ENCODE measurements at places on chromosomes 16 and 17. TPM values are rescaled to one million over a fixed set of nuclear protein-coding genes. Genes with fewer than 3 reads are reported as not detected.

DNA sequence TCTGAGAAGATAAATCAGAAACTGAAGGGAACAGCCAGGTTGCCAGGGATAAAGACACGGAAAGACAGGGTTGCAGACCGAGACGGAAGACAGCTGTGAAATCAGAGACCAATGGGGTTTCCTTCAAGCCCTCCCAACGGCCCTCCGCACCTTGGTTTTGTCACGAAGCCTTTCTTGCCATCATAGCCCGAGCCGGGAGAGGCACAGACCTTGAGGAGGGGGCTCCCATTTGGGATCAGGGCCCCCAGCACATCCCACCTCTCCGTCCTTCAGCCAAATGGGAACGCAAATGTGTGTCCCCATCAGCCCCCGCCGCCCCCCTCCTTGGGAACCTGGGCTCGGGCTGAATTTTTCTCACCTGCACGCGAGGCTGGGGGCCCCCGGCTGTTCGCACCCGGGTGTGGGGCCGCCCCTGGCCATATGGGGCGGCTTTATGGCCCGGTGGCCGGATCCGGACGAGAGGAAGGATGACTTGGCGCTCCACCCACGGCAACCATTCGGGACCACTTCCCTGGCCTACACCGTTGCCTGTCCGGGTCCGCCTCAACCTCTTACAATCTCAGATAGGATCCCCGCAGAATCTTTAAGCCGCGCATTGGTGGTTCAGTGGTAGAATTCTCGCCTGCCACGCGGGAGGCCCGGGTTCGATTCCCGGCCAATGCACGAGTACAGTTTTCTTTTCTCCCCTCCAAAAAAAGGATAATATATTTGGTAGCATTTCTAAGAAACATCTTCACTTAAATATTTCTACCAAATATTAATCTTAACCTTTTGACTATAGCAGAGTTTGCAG, 1.4 kb upstream of the HES7 start:
- DNase-seq: peak; percentile 90
- H3K27ac ChIP-seq: peak overlapping the region; percentile 35
- H3K4me3 ChIP-seq: peak overlapping the region; percentile 46
- peaks cover 11% of the 10 kb centered on the region for H3K4me1 ChIP-seq

DNA sequence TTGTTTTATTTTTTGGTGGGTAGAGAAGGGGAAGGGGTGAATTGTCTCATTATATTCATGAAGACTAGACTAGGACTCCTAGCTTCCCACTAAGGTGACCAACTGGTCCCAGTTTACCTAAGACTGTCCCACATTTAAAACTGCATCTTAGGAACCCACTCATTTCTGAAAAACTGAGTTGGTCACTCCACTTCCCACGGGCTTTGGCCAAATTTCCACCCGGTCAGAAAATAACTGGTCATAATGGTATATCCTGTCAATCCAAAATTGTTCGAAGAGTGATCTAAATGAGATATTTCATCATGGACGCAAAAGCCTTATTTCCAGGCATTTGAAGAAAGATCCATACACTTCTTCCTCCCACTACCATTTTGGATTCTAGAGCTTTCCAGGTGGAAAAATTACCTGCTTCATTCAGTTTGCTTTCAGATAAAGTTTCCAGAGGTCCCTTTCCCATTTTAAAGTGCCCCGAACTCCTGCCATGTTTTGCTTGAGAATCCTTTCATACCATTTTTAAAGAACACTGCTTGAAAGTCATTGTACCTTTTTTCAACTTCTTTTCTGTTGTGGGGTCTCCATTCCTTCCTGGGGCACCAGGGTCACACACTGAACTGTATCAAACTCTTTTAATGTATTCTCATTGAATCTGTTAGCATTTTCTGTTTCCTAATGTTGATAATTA, 21.8 kb upstream of the ZFHX3 start:
- no peaks in the 10 kb centered on the region for H3K36me3 ChIP-seq
- DNase-seq: no peak
- H3K27me3 ChIP-seq: no peaks in the 10 kb centered on the region
- H3K27ac ChIP-seq: no peak overlapping the region
- H3K4me3 ChIP-seq: no peak overlapping the region

GRCh38 chr16:58417600-58417999, 25.3 kb downstream of the GINS3 start:
- no peaks in the 10 kb centered on the region for H3K36me3 ChIP-seq
- no peak overlapping the region for H3K27ac ChIP-seq
- no peak overlapping the region for H3K4me3 ChIP-seq

GRCh38 chr17:9531034-9531433, 44.6 kb downstream of the STX8 start:
- H3K4me3 ChIP-seq: no peak overlapping the region
- no peaks in the 10 kb centered on the region for H3K27me3 ChIP-seq
- no peaks in the 10 kb centered on the region for H3K4me1 ChIP-seq
- no peak overlapping the region for H3K27ac ChIP-seq

DNA sequence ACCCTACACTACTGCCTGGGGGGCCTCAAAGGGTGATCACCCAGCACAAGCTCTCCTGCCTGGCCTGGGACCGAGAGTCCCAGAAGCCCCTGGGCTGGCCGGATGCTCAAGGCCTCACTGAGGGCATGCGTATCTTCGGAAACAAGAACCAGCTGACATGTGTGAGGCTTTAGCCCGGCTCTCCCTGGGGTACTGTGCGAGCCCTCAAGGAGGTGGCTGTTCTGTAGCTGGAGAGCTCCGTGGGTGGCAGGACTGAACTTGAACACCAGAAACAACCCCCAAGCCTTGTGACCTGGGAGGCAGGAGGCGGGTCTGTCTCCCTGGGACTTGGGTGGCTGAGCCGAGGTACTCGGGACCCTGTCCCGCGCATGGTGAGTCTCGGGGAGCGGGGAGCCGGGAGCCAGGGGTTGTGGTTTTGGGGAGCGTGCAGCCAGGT, 7.0 kb downstream of the DPEP1 start:
- H3K4me1 ChIP-seq: no peaks in the 10 kb centered on the region
- H3K36me3 ChIP-seq: no peaks in the 10 kb centered on the region
- H3K27ac ChIP-seq: no peak overlapping the region
- DNase-seq: no peak
- no peaks in the 10 kb centered on the region for H3K27me3 ChIP-seq

DNA sequence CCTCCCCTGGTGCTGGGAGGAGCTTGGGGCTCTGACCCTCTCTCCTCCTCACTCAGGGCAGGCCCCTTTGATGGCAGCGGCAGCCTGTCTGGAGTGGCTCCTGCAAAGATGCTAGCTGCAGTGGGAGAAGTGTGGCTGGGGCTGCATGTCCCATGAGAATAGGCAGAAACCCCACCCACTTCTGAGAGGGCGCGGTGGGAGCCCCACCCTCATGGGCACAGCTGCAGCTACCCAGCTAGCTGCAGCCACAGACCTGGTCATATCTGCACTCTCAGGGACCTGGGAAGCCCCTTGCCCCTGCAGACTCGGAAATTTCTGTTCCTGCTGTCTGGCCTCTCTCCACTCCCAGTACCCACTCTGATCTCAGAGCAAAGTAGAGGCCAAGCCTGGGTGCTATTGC, 72.2 kb upstream of the BRD7 start:
- H3K27me3 ChIP-seq: no peaks in the 10 kb centered on the region
- H3K27ac ChIP-seq: no peak overlapping the region
- H3K4me1 ChIP-seq: no peaks in the 10 kb centered on the region
- H3K4me3 ChIP-seq: no peak overlapping the region
- DNase-seq: no peak
- H3K36me3 ChIP-seq: no peaks in the 10 kb centered on the region

DNA sequence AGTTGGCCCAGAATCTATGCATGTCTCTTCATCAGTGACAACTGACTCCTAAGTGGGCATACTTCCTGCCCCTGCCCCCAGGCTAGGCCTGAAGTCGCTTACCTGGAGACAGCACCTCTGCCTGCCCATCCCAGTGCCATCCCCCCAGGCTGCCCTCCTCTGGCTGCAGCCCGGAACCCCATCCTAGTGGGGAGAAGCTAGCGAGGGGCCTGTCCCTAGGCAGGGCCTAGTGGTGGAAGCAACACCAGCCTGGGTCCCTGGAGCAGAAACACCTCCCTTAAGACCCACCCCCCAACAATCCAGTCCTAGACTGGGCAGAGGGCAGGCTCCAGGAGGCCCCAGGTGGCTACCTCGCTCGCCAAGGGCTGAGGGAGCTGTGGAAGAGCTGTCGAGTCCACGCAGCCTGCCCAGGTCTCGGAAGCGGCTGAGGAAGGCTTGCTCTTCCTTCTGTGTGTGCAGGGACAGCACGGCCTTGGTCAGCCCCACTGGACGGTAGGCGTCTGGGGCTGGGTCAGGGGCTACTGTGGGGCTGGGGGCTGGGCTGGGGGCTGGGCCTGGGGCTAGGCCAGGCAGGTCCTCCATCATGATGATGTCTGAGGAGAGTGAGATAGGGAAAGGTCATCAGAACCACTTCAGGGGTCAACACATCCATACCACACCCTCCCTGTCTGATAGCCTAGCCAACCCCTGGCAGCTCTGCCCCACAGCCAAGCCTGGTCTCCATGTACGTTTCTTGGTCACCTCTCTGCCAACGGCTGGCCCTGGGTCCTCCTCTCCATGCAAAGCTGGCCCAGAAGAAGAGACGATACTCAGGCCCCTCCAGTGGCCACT, 7.6 kb downstream of the PER1 start:
- no peaks in the 10 kb centered on the region for H3K4me1 ChIP-seq
- H3K4me3 ChIP-seq: no peak overlapping the region
- H3K27me3 ChIP-seq: no peaks in the 10 kb centered on the region
- H3K27ac ChIP-seq: no peak overlapping the region
- no peaks in the 10 kb centered on the region for H3K36me3 ChIP-seq
- DNase-seq: no peak

DNA sequence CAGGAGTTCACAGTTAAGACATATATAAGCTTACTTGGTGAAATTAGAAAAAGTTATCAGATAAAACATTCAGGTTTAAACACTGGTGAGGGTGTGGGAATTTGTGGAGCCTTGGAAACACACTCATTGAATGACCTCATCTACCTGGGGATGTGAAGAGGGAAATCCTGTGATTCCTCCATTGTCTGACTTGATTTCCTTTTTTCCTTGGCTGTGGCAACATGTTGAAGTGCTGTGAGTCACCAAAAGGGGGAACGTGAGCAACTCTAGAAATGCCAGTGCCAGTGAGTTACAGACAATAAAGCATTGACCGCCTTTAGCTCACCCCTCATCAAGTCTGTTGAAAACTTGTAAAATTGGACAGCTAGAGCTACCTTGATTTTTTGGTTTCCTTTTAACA, 1.8 kb downstream of the HMOX2 start:
- H3K36me3 ChIP-seq: no peaks in the 10 kb centered on the region
- peaks cover 10% of the 10 kb centered on the region for H3K4me1 ChIP-seq
- no peak for DNase-seq
- no peak overlapping the region for H3K4me3 ChIP-seq

DNA sequence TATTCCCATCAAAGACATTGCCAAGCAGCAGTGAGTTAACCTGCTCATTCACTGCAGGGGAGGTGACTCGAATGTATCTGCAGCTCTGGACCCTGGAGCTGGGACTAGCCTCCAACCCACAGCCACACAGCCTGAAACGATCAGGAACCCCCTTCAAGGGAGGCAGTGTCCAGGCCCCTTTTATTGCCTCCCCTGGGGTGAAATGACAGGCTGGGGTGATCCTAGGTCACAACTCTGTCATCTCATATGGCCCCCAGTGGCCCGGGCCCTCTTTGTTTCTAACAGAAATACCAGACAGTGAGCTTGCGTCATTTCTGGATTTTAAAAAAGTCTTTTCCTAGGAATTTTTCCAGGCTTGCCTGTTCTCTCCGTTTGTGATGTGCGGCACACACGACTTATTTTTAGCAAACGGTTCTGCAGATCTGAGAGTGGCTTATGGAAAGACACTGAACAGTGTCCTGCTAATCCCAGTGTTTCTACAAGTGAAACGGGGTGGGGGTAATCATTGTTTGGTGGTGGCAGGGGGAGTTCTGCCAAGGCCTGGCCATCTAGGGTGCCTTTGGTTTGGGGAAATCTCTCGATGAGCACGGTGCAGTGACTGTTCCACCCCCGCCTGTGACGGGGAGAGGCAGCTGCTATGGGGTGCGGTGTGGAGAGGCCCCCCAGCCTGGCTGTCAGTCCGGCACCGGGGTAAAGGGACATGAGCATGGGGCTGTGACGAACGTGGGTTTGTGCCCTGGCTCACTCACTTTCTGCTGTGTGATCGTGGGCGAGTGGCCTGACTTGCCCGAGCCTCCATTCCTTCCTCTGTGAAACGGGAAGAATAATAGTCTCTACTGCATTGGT, 27.2 kb downstream of the NAGPA start:
- H3K36me3 ChIP-seq: no peaks in the 10 kb centered on the region
- H3K27ac ChIP-seq: no peak overlapping the region
- no peaks in the 10 kb centered on the region for H3K27me3 ChIP-seq
- no peak overlapping the region for H3K4me3 ChIP-seq
- DNase-seq: no peak

- no peak for DNase-seq
- H3K27ac ChIP-seq: no peak overlapping the region
- H3K27me3 ChIP-seq: no peaks in the 10 kb centered on the region
- H3K36me3 ChIP-seq: no peaks in the 10 kb centered on the region
- H3K4me1 ChIP-seq: peaks cover 10% of the 10 kb centered on the region
- no peak overlapping the region for H3K4me3 ChIP-seq
Measured at GRCh38 chr17:29150161-29150560, 30.0 kb downstream of the MYO18A start.

GRCh38 chr16:58425756-58426494, 33.7 kb downstream of the GINS3 start:
- no peaks in the 10 kb centered on the region for H3K27me3 ChIP-seq
- H3K4me3 ChIP-seq: no peak overlapping the region
- H3K27ac ChIP-seq: no peak overlapping the region
- DNase-seq: no peak
- H3K36me3 ChIP-seq: no peaks in the 10 kb centered on the region

DNA sequence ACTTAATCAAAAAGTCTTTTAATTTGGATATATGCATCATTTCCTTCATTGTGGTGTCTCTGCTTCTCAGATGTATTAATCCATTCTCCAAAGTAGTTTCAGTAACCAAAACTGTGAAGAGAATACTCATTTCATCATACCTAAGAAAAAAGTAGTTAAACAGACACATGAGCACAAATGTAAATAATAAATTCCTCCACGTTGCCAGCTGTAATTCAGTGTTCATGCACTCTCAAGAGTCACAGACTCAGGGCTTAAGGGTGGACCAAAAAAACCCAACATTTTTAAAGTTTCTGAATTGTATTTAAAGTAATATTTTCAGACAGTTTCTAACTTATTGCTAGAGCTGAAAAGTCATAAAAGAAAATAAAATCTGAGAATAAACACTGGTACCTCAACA, 19.0 kb downstream of the POLG2 start:
- H3K36me3 ChIP-seq: no peaks in the 10 kb centered on the region
- no peaks in the 10 kb centered on the region for H3K27me3 ChIP-seq
- H3K4me3 ChIP-seq: no peak overlapping the region
- DNase-seq: no peak

GRCh38 chr16:81094771-81095251, 1.4 kb downstream of the GCSH start:
- no peak overlapping the region for H3K27ac ChIP-seq
- H3K36me3 ChIP-seq: no peaks in the 10 kb centered on the region
- H3K27me3 ChIP-seq: no peaks in the 10 kb centered on the region
- no peak overlapping the region for H3K4me3 ChIP-seq
- H3K4me1 ChIP-seq: peaks cover 2% of the 10 kb centered on the region
- peak; percentile 17 for DNase-seq

GRCh38 chr16:67763066-67763465, 43.3 kb downstream of the RANBP10 start:
- no peaks in the 10 kb centered on the region for H3K4me1 ChIP-seq
- DNase-seq: no peak
- H3K27ac ChIP-seq: no peak overlapping the region
- H3K27me3 ChIP-seq: no peaks in the 10 kb centered on the region
- H3K36me3 ChIP-seq: no peaks in the 10 kb centered on the region

The RGS11 gene
- 1.7 TPM for total RNA-seq

The ZNF469 gene
- 5.5 TPM for total RNA-seq

The KLHL10 gene
- 0.13 TPM for total RNA-seq

The MT1M gene
- 1.7 TPM for total RNA-seq

The DOC2B gene
- total RNA-seq: 1.7 TPM

The CYB561 gene
- 23.1 TPM for total RNA-seq

The PLLP gene
- total RNA-seq: 1.3 TPM

Measured in ovary (tissue), 10 donors.